ENCODE measurements at places on chromosomes 11 and 22. TPM values are rescaled to one million over a fixed set of nuclear protein-coding genes. Genes with fewer than 3 reads are reported as not detected.

TRPM5 gene
- not detected for total RNA-seq

ESRRA gene
- total RNA-seq = 36.2 TPM

IL10RA gene
- not detected for total RNA-seq

NCAPH2 gene
- 24.9 TPM for total RNA-seq

DGAT2 gene
- total RNA-seq = 2.0 TPM

ADM2 gene
- 2.7 TPM for total RNA-seq

Data from placental pericyte (primary cell).